ENCODE measurements at places on chromosomes 1 and 21. TPM values are rescaled to one million over a fixed set of nuclear protein-coding genes. Genes with fewer than 3 reads are reported as not detected.

The RNF115 gene
- total RNA-seq: 16.4 TPM

The MAP3K21 gene
- total RNA-seq: 1.3 TPM

DNA sequence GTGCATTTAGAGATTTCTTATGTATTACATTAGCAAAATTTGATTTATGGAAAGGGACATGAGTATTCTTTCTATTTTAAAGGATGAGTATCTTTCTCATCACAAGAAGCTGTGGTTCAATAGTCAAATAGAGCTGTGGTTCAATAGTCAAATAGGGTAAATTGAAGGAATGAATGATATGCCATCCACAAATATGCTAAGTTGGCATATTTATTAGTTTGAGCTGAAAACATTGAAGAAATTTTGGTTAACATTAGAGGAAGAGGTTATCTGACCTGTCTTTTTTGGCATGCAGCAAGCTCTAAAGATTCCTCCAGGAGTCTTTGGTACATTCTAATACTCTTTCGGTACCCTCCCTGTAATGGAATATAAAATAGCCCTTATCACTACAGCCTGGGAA lies 4.8 kb downstream of the OR2L8 start:
- no peak for DNase-seq

DNA sequence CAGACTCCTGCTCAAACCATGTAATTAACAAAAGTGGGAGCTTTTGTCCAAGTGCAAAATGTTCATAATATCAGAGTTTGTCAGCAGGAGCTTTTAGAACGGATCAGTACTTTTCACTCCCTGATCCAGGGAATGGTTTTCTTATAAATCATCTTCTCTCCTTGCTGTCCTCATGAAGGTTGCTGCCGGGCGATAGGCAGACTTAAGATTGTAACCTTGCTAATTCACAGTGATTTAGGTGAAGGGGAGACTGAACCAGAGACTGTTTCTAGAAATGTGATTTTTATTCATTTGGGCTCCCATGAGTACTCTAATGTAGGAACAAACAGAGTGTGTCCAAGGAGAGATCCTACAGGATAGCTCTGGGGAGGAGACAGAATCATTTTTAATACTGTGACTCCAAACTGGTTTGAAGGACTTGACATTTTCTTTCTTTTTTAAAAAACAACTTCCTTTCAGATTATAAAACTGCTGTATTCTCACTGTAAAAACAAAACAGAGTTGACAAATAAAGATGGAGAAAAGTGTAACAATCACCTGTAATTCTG lies 23.7 kb downstream of the ELAVL4 start:
- no peak for DNase-seq

The GBP5 gene
- 0.32 TPM for total RNA-seq

The FAM72A gene
- total RNA-seq: 2.3 TPM

The UMODL1 gene
- not detected for total RNA-seq

DNA sequence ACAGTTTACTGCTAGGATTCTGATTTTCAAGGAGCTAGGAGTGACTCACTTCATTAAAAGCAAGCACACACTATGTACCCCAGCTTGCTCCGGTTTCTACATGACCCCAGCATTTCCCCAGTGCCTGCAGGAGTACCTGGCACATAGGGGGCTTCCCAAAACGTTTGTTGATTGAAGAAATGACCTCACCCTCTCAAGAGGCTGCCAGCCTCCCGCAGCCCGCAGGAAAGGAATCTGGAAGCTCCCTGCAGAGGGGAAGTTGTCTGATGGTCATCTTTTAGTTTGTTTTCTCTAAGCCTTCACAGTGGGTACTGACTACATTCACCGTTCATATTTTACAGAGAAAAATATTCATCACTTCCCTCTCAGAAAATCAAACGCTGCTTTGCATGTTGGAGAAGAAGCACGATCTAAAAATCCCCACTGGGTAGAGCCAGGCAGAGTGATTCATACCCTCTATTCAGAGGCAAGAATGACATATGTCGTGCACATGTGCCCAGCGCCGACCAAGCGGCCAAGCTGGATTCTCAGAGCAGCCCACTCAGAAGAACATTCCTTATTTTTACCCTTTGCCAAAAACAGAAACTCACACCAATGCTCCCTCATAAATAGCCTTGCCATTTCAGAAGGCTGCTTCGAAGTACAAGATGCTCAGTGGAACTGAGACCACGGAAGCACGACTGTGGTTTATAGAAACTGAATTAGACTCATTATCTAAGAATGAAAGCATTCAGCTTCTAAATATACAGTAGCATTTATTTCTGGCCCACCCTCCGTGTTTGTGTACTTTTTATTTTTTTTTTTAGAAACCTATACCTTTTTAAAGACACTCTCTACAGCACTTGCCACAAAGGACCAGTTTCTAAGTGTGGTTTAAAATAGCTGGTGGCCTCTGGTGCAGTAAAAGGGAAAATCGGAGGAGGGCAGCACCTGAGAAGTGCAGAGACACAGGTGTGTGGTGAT lies 143.2 kb downstream of the MIS18A start:
- no peak for DNase-seq

DNA sequence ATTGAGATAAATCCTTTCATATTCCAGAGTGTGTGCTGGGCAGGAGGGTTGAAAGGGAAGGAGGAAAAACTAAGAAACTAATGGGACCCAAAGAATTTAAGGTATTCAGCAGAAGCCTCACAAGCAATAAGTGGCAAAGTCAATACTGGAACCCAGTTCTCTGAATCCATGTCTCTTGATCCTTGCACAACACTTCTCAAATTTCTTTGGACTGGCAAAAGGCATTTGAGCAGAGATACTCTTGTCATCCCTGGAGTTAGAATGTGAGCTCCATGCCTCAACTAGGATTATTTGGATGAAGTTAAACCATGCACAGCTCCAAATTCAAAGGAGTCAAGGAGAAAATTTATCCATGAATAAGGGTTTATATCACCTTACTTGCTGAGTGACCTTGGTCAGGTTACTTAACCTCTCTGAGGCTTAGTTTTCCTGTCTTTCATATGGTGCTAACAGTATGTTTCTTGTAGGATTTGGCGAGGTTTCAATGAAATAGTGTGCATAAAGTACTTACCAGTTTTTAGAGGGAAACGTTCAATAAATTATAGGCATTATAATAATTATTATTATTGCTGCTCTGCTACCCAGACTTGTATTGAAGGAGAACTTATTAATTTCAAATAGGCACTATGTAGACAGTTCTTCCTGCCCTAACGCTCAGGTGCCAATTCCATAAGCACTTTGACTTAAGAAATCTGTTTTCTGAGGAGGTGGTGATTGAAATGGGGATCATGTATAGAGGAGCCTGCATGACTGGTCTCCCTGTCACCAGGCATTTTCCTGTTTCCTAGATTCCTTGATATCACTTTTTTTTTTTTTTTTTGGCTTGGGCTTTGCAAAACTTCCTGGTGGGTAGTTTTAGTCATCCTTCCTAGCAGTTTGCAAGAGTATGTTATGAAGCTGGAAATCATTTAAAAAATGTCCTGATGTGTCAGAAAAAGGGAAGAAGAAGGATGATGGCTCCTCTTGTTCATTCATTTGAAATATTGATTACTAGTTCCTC lies 125.0 kb upstream of the JUN start:
- DNase-seq: no peak

The FCAMR gene
- not detected for total RNA-seq

The DNM3 gene
- total RNA-seq: 1.9 TPM

DNA sequence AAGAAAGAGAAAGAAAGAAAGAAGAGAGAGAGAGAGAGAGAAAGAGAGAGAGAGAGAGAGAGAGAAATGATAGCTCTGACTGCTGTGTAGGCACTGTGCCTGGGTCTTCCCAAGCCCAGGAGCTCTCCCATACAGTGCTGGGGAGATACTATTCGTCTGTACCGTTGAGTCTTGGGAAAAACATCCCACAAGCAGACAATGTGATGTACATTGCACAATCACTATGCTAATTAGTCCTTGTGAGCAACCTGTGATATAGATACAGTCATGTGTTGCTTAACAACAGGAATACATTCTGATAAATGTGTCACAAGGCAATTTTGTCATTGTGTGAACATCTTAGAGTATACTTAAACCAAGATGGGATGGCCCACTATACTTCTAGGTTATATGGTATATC lies 381.0 kb downstream of the HHAT start:
- DNase-seq: no peak

DNA sequence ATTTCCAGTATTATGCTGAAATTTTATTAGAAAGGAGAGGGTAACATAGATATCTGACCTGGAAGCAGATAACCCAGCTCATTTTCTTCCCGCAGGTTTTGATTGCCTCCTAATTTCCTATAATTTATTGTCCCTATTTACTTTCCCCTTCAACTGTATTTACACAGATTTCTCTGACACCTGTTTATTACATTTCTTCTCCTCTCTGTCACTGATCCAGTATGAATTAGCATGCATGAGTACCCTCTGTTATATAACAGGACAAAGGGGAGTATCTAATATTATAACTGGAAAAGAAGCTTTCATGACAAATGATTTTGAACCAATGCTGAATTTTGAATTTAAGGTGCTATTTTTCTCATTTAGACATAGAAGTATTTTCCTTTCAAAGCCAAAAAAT lies 37.4 kb downstream of the DENND1B start:
- no peak for DNase-seq

DNA sequence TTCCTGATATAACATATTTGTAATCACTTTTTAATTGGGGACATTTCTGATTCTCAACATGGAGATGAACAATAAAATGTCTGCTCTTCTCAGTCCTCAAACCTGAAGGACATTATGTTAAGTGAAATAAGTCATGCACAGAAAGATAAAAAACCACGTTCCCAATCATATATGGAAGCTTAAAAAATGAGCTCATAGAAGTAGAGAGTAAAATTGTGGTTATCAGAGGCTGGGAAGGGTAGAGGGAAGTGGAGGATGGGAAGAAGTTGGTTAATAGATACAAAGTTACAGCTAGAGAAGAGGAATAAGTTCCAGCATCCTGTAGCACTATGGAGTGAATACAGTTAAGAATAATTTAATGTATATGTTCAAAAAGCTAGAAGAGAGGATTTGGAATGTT lies 1.5 kb upstream of the CD48 start:
- no peak for DNase-seq

DNA sequence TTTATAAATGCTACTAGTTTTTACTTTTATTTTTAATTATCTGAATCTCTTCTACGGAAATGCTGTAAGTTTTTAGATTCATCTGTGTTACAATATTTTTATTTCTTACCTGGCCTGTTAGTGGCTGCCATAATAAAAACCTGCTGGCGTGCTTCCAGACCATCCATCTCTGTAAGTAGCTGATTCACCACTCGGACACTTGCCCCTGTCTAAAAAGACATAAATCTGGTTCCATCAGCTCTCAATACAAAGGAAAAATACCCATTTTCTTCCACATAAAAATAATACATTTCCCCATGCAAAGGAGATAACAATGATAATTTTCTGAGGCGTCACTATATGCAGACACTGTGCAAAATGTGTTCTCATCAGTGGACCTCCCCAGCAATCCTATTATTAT lies 62.0 kb downstream of the NVL start:
- DNase-seq: no peak

The CLCA1 gene
- total RNA-seq: under 0.01 TPM

The AIRE gene
- total RNA-seq: not detected

- no peak for DNase-seq
Observed at GRCh38 chr21:32548978-32549377, 36.3 kb downstream of the TCP10L start.

DNA sequence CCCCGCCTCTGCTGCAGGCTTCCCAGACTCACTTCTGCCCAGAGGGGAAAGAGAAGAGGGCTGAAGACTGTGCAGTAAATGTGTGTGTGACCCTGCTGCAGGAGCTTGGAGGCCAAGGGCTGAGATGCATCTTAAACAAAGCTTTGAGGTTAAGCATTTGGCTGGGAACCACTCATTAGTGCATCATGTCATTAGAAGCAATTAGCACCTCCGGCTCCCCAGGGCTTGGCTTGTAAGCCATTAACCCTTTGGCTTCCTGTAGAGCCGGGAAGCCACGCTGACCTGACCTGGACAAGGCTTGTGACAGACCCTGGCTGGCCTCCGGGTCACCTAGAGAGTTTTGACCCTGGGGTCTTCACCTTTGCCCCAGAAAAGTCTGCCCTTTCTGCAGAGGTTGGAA lies 77.0 kb downstream of the CSMD2 start:
- DNase-seq: no peak

The CFAP45 gene
- total RNA-seq: 0.32 TPM

The KCND3 gene
- 1.3 TPM for total RNA-seq

GRCh38 chr1:183283286-183283685 lies 97.2 kb downstream of the LAMC2 start:
- no peak for DNase-seq

The XCL2 gene
- not detected for total RNA-seq

- no peak for DNase-seq
Observed at GRCh38 chr1:34749992-34750391, 4.9 kb upstream of the GJB5 start.

DNA sequence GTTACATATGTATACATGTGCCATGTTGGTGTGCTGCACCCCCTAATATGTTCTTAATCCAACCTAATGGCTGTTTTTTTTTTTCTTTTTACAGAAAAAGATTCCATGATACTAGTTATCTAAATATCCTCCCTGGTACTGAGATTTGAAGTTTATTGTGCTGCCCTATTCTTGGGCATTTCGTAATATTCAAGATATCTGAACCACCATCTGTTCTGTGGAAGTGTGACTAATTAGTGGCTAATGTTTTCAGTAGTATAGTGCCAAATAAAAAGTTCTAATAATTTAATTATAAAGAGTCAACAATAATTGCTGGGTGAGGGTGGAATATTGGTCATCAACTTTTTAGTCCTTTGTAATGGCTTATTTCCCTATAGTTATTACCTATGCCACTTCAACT lies 217.5 kb downstream of the GABPA start:
- no peak for DNase-seq

GRCh38 chr1:85417017-85417416 lies 47.9 kb downstream of the DDAH1 start:
- DNase-seq: no peak

The CLCC1 gene
- total RNA-seq: 41.9 TPM

GRCh38 chr1:244897476-244898254 lies 33.3 kb upstream of the HNRNPU start:
- DNase-seq: no peak

DNA sequence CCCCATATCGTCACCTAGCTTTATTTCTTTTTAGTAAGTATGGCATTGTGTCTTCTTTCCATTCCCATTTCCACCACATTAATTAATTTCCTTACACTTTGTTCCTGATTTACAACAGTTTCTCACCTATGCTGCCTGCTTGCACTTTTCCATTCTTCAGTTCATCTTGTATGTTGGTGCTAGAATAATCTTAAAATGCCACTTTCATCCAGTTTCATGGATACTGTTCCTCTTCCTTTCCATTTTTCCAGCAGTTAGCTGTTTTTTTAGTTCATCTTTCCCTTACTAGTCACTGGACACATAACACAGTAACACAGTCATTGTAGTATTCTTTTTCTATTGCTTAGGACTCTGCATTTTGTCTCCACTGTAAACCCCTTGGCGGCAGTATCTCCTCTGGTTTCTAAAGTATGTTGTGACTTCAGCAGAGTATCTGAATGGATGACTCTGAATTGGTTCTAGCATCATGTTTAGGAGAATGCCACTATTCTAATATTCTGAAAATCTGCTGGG lies 2.1 kb downstream of the CDC7 start:
- no peak for DNase-seq

Measured in fibroblast of villous mesenchyme (primary cell).